ENCODE measurements at places on chromosomes 4 and X. TPM values are rescaled to one million over a fixed set of nuclear protein-coding genes. Genes with fewer than 3 reads are reported as not detected.

DAPP1 gene
- 0.50 TPM for total RNA-seq

DNA sequence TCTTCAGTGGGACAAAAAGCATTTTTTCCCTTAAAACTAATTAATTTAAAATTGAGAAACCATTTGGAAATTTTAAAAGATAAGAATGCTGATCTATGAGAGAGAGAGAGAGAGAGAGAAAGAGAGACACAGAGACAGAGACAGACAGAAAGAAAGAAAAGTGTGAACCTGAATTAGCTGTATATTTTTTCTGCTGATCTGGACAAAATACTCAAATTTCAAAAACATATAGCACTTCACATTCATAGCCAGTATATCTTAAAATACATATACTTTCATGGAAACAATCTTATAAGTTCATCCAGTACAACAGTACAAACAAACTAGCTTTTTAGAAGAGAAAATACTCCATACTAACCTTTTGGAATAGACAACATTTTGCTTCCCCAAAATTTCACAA is 18.4 kb downstream of the ENOX2 start:
- no peak for DNase-seq

- no peak for DNase-seq
Measured at GRCh38 chrX:5236096-5236495, 992.6 kb downstream of the NLGN4X start.

PNMA6F gene
- total RNA-seq: 1.2 TPM

ATP10D gene
- total RNA-seq: 7.1 TPM

CT47B1 gene
- 17.9 TPM for total RNA-seq

DNA sequence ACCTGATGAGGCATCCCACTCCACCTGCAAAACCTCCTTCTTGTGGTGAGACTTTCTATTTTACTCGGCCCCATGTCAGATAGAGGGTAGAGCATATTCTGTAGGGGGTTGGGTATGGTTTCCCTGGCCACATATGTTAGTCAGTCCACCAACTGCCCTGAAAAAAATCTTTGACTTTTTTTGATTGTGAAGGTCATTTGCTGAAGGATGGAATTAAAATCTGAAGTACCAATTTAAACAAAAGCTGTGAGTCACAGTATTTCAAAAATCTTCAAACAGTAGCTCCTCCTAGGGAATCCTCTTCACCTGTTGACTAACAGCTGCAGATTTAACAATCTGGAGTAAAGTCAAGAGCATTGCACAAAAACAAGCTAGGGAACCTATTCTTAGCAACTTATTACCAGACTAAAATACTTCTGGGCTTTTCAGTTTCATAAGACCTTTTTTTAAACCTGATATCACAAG is 8.0 kb upstream of the CCDC110 start:
- DNase-seq: no peak

GRCh38 chr4:130288576-130288975 is 1192.6 kb downstream of the C4orf33 start:
- no peak for DNase-seq

- no peak for DNase-seq
Measured at GRCh38 chr4:11970754-11971153, 542.1 kb upstream of the HS3ST1 start.

DNA sequence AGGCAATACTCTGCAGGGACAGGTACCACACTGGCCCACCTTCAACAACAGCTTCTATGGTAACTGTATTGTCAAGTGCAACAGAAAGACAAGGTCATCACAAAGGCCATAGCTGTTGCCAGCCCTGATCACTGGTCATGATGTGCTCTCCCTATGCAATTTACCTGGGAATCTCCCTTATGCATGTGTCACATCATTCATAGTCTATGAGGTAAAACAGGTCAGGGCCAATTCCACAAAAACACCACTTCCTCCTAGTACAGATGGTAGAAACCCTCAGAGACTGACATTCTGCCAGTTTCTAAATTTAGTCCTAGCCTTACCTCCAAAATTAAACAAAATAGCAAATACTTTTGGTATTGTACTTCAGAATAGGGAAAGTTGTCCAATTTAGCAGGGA is 132.8 kb downstream of the MGST2 start:
- no peak for DNase-seq

DNA sequence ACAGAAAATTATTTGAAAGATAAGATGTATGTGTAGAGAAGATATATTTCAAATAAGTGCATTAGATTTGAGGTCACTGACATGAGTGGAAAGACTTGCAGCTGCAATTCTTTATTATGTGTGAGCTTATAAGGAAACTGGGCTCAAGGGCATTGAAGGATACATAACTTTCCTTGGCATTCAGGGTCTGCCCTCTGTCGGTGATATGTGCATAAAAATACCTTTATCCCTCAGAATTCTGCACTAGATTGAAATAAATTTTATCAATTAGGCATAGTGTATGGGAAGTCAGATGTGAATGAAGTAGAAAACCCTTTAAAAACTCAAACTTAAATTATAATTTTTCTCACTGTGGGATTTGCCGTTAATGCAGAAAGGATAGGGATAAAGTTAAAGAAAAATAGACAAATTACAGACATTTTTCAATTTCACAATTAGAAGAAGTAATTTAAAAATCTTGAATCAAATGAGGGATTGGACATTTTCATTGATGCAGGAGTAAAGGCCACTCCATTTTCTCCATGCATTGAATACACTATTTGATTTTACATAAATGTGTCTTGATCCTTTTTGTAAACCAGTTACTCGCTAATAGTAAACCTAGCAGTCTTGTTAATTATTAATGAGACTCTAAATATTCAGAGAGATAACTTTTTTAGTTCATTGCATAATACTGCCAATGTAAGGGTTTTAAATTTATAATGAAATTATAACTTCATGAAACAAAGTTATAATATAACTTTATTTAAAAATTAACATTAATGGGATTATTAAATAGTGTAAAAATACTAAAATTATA is 21.0 kb upstream of the ETNPPL start:
- DNase-seq: no peak

DNA sequence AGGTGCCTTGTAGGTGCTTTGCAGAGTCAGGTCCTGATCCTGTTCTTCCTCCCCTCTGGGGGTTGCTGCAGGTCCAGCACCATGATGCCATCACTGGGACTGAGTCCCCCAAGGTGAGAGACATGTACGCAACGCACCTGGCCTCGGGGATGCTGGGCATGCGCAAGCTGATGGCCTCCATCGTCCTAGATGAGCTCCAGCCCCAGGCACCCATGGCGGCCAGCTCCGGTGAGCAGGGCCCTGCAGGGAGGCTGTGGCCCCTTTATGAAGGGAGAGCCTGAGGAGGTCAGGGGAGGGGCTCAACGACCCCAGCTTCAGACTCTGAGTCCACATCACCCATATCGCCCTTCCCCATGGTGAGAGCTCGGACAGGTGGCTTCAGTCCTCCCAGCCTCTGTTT is 23.1 kb downstream of the MAN2B2 start:
- DNase-seq: no peak

DNA sequence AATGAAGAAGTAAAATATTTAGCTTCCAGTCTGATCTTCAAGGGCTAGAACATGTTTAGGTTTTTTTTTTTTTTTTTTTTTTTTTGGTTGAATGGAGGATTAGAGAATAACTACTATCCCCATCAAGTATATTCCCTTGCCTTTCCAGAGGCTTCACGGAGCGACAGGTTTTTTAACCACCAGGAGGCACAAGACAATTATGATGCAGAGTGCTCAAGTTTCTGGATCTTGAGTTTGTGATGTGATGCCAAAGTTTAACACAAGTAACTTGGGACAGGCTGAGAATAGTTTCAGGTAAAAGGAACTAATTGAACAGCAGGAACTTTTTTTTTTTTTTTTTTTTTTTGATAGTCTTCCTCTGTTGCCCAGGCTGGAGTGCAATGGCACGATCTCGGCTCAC is 30.3 kb downstream of the CCNI start:
- DNase-seq: no peak

DNA sequence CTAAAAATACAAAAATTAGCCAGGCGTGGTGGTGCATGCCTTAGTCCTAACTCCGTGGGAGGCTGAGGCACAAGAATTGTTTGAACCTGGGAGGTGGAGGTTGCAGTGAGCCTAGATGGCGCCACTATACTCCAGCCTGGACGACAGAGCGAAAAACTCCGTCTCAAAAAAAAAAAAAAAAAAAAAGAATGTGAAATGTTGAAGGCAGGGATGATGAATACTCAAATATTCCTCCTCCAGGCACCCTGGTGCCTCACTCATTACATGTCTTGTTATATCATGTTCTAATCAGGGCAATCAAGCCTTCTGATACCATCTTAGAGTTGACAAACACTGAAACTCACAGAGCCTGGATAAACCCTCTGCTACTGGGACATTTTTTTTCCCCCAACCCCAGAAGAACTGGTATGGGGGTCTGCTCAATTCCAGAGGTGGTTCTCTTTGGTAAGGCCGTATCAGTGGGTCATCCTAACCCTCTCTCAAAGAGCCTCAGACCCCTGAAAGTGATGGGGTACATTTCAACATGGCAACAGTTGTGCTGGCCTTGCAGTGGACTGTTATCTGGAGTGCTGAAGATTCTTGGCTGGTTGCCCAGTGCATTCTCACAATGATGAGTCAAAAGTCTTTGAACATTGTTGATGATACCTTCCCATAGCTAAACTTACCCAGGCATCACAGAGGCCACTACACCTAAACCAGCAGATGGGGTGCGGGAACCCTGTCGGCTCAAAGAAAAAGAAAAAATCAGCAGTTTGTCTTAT is 2.4 kb upstream of the SH3KBP1 start:
- DNase-seq: peak; percentile 51

KLKB1 gene
- total RNA-seq: 4.4 TPM

DNA sequence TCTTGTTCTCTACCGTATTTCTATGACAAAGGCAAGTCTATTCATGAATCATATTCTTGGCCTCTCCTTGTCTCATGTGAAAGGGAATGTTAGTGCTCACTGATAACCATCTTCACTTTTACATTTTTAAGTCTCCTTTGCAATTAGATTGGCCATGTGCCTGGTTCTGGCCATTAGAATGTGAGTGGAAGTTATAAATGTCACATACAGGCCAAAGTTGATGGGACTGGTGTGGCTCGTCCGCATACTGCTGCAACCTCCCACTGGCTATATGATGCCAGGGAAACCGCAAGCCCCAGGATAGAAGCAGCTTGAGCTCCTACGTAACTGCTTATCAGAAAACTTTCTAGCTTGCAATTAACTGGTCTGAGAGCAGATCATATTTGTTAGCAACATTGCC is 86.1 kb downstream of the MAGEC1 start:
- no peak for DNase-seq

GUCY1A1 gene
- 2.5 TPM for total RNA-seq

- peak; percentile 48 for DNase-seq
Measured at GRCh38 chr4:133147921-133148689, 989 bp upstream of the PCDH10 start.

DNA sequence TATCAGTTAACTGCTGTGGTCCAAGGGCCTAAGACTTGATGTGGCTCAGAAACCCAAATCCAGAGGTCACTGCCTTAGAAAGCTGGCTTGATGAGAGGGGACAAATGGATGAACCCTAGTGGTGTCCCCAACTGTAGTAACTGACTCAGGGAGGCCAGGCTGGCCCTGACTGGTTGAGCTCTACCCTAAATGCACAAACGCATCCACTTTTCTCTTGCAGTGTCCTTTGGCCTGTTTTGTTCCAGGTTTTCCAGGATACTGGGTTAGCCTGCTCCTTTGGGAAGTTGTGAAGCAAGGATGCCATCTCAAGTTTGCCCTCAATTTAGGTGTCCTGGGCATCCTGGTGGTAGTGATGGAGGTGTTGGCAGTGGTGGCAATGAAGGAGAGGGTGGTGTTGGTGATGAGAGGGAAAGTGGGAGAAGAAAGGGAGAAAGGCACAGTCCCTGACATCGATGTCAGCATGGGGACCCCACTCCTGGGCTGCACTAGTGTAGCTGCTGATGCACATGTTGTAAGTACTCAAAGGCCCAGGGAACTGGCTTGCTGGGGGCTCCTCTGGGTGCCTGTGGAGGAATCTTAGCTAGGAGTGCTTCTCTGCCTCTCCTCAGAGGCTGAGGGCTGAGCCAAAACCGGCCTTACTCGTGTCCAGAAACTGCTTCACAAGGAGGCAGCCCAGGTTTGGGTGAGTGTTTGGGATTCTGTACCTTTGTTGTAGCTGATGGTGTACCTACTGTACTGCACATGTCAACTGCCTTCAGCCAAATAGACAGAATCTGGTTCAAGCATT is 2.9 kb upstream of the HAND2 start:
- no peak for DNase-seq

DNA sequence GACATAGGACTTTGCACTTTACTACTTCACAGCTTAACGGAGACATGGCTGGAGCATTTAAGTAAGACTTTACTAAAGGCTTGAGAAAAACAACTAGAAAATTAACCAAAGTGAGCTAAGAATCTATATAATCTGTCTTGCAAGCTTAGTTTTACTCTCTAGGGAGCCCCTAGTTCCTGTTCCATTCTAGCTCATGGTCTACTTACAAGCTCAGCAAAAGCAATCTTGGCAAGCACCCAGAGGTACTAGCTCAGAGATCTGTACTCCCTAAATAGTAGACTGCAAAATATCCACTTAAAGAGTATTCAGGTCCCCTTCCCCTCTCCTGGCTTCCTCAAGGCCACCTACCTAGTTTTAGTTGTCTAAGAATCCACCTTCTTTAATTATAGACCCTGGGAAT is 469.0 kb downstream of the IDS start:
- peak; percentile 13 for DNase-seq

SCRG1 gene
- total RNA-seq: 32.0 TPM

- no peak for DNase-seq
Measured at GRCh38 chrX:67953658-67954057, 409.8 kb downstream of the AR start.

GRCh38 chrX:73965833-73966232 is 338.1 kb upstream of the ZCCHC13 start:
- DNase-seq: no peak

NLGN3 gene
- total RNA-seq: 7.6 TPM

- DNase-seq: no peak
Measured at GRCh38 chrX:139495324-139495723, 35.2 kb upstream of the F9 start.

DNA sequence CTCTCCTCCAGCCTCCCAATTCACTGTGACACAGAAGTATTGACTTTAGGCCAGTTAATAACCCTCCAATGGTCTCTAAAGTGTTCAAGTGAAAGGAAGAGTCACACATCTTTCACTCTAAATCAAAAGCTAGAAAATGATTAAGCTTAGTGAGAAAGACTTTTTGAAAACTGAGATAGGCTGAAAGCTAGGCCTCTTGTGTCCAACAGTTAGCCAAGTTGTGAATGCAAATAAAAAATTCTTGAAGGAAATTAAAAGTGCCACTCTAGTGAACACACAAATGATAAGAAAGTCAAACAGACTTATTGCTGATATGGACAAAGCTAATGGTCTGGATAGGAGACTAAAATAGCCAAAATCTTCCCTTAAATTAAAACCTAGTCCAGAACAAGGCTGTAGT is 687.2 kb downstream of the TRIML1 start:
- no peak for DNase-seq

DNA sequence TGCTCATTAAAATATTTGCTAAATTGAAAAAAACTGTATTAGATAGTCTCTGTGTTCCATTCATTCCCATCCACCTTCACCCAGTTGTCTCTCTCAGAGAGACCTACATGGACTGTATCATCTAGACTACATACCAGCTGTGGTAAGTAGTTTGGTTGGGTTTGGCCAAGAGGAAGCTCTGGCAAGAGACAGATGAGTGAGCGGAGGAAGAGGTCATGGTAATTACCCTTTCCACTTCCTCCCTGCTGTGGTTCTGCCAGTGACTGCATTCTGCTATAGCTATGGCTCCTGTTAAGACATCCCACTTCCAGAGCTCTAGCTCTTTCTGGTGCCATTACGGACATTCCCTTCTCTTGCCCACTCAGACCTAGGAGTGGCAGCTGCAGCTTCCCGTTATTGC is 239.0 kb upstream of the MID1 start:
- DNase-seq: no peak

- peak; percentile 85 for DNase-seq
Measured at GRCh38 chrX:119693040-119693995, at the start of gene SEPTIN6. SEPTIN6 (minus strand) TSS chrX:119693168; CDS start chrX:119693105, 63 bp downstream.

- DNase-seq: no peak
Measured at GRCh38 chr4:165971933-165972332, 98.9 kb downstream of the TLL1 start.

Data from testis (tissue), 5 donors.